Uterus (tissue), 4 donors: ENCODE measurements at places on chromosomes 7 and 10.

DNA sequence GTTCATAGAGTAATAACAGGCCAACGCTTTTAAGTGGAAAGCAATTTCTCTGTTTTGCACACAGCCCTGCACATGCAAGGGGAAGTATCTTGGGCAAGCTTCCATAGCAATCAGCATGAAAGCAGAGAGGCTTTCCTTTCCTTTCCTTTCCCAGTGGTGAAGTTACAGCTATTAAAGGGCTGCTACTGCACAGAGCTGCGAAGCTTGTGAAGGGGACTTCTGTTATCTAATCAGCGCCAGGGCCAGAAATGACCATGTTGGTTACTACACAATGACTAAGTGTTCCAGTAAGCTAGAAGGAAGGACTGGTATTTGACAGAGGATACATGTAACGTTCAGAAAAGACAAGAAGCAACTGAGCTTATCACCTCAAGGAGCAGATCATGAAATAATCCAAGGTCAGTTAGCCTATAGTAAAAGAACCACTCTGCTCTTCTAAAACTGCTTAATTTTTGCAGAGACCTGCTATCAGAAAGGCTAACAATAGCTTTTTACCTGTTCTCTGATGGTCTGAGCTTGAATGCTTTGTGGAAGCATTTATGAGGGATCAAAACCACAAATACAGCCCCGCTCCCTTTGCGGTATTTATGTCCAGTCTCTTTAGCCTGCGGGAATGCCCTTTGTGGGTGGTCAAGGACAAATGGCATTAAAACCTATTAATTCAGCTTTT lies 45.9 kb downstream of the SGMS1 start:
- no peaks in the 10 kb centered on the region for H3K27me3 ChIP-seq
- H3K36me3 ChIP-seq: no peaks in the 10 kb centered on the region
- H3K4me1 ChIP-seq: no peaks in the 10 kb centered on the region
- no peak for DNase-seq
- H3K4me3 ChIP-seq: no peak overlapping the region

DNA sequence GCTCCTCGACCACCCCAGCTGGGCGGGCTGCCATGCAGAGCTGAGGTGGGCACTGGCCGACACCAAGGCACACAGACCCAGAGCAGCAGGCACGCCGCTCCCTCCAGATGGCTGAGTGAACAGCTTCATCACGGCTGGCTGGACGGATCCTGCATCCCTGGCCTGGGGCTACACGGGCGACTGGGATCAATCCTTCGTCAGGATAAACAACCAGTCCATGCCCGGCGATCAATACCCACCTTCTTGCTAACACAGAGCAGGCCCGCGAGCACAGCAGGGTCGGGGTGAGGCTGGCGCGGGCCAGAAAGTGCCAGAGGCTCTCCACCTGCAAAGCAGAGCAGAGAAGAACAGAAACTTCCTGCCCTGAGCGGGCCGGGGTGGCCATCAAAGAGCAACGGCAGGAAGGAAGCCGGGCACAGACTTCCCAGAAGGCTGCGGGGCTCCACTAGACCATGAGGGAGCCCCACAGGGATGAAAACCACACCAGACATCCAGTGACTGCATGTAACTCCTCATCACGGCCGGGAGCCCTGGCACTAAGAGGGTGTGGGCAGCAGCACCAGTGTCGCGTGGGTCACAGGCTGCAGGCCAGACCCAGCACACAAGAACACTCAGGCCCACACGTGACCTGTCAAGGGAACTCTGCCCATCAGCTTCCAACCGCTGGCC lies 166.4 kb downstream of the MAD1L1 start:
- H3K36me3 ChIP-seq: no peaks in the 10 kb centered on the region
- DNase-seq: no peak
- H3K4me1 ChIP-seq: no peaks in the 10 kb centered on the region

GRCh38 chr7:22876986-22877729 lies 54.5 kb upstream of the TOMM7 start:
- H3K27ac ChIP-seq: no peak overlapping the region
- no peak overlapping the region for H3K4me3 ChIP-seq
- no peak for DNase-seq
- no peaks in the 10 kb centered on the region for H3K27me3 ChIP-seq

- H3K4me1 ChIP-seq: no peaks in the 10 kb centered on the region
- no peak overlapping the region for H3K4me3 ChIP-seq
- H3K27me3 ChIP-seq: no peaks in the 10 kb centered on the region
- H3K36me3 ChIP-seq: no peaks in the 10 kb centered on the region
These were observed 43.6 kb upstream of the ZNF32 start for GRCh38 chr10:43692051-43692825.

- no peak overlapping the region for H3K4me3 ChIP-seq
- H3K27ac ChIP-seq: peak overlapping the region; percentile 66
- no peaks in the 10 kb centered on the region for H3K36me3 ChIP-seq
- no peaks in the 10 kb centered on the region for H3K4me1 ChIP-seq
- H3K27me3 ChIP-seq: no peaks in the 10 kb centered on the region
- DNase-seq: peak; percentile 81
These were observed 65.1 kb downstream of the CLEC2L start for GRCh38 chr7:139588632-139589031.
